ENCODE measurements at places on chromosomes 1 and 21.

- DNase-seq = no peak
These were observed 14.0 kb downstream of the A3GALT2 start for GRCh38 chr1:33306653-33307493.

- peak; percentile 22 for DNase-seq
These were observed 79.6 kb upstream of the ZC3H12A start for GRCh38 chr1:37394574-37395464.

GRCh38 chr1:189675712-189676244, 801.9 kb downstream of the BRINP3 start:
- DNase-seq = no peak

DNA sequence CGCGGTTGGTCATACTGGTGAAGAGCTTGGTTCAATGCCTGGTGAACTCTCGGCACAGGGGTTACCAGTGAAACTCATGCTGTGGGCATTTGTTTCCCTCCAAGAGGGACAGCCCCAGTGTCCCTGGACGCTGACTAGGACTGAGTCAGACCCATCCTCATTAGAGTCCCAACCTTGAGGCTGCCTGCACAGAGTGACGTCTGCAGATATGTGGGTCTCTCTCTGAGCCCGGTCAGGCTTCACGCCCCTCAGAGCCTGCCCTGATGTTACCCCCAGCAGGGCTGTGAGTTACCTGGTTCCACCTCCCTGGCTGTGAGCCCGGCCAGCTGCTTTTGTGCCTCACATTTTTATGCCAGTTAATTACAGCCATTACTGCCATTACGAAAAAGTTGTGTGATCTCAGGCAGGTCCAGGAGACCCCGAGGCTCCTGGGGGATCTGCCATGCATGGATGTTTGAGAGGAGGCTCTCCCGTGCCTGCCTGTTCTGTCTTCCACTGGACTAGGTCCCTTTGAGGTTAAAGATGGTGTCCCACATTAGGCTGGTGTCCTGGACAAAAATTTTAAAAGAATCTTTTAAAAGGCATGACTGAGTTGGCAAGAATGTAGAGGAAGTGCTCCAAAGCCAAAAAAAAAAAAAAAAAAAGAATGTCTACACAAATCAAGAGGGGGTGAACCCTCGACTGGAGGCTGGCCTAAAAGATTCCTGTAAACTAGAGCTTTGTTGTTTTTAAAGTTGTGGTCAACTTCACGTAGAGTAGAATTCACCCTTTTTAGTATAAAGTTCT, 36.6 kb upstream of the PADI1 start:
- DNase-seq = peak; percentile 8

DNA sequence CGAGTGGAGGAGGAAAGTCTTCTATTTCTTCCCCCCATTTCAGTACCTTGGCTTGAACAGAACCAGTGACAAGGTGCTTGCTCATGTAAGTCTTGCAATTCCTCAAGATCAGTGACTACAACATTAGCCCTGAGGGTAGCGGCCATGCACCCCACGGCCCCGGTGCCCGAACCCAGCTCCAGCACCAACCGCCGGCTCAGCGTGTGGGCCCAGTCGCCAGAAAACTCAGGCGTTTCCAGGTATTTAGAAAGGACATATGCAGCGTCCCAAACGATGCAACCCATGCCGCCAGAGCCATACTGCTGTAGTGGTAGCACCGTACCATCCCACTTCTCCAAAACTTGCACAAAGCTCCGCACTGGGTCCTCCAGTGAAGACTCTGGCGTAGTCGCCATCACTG, 11.2 kb upstream of the MANEAL start:
- DNase-seq = no peak
